NCI-H1105 treated with DMSO at 0.1 percent for 48 hours (cell line): ENCODE measurements at places on chromosomes 7 and 10.

DNA sequence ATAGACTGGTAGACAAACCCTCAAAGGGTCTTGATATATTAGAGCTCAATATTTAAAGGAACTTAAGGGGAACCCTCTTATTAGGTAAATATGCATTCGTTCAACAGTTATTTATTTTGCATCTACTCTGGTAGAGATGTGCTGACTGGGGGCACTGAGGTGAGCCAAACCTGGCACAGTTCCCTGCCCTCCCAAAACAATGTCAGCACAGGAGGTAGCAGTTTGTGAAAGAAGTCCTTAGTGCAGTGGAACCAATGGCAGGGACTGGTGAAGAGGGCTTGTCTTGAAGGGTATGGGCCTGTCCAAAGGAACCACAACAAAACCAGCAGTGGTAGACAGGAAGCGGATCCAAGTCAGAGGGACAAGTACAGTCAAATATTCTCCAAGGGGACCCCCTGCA is 32.6 kb upstream of the GPAM start:
- DNase-seq: no peak

DNA sequence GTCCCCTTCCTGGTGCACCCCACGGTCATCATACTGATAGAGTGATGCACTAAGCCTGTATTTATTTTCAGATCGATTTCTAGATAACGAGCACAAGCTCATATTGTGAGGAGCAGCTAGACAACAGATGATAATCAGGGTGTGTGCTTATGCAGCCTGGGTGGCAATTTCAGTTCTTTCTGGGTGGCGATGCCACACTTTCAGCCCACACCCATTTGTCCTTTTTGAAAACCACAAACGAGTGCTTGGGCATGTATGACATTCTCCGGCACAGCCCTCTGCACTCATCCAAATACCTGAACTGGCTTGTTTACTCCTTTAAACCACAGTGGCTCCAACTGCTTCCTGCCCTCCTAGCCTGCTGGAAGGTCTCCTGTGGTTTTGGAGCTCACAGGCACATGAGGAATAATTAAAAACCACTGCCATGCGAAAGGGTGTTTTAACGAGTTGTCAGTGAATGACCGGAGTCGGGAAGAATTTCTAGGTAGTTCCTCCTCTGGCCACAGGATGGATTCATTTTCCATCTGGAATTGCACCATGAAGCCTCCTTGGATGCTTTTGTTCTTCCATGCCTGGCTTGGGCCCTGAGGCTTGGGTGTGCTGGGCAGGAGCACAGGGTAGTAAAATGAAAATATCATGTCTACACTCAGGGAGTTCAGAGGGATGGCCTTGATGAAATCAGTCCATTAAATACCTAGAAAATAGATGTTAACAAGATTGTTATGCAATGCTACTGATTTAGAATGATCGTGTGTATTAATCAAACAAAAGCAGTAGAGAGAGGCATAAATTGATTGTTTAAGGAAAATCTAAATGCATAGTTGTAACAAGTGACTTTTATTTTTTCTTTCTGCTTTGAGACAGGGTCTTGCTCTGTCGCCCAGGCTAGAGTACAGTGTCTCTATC is 52.4 kb upstream of the ITGB1 start:
- no peak for DNase-seq

DNA sequence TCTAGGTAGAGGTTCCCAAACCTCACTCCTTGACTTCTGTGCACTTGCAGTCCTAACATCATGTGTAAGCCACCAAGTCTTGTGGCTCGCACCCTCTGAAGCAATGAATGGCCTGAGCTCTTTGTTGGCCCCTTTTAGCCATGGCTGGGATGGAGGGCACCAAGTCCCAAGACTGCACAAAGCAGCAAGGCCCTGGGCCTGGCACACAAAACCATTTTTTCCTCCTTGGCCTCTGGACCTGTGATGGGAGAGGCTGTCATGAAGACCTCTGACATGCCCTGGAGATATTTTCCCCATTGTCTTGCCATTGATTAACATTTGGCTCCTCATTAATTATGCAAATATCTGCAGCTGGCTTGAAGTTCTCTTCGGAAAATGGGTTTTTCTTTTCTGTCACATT is 60.3 kb upstream of the MALRD1 start:
- no peak for DNase-seq

DNA sequence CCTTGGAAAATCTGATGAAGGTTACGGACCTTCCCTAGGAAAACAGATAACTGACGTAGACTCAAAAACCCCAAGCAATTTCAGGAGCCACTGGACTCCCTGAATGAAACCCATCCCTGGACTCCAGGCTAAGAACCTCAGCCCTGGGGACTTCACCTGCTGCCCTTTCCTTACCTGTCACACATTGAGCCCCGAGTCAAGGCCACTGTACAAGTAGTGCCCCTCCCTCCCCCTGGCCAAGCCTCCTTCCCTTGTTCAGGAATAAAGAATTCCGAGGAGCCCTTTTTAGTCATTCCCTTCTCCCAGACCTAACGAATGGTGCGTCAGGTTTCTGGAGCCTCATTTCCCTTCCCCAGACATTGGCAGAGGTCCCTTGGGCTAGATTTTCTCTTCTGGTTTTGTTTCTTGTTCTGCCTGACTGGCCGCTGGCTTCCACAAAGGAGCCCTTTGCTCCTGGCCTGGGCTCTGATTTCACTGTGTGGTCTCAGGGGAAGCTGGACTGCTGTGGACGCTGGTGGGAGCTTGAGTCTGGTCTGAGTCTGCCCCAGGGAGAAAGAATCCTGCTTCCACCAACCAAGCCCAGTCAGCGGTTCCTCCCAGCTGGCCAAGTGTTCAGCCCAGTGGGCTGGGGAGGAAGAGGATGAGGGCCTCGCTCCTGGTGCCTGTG is 31.7 kb downstream of the ZNF775 start:
- no peak for DNase-seq

DNA sequence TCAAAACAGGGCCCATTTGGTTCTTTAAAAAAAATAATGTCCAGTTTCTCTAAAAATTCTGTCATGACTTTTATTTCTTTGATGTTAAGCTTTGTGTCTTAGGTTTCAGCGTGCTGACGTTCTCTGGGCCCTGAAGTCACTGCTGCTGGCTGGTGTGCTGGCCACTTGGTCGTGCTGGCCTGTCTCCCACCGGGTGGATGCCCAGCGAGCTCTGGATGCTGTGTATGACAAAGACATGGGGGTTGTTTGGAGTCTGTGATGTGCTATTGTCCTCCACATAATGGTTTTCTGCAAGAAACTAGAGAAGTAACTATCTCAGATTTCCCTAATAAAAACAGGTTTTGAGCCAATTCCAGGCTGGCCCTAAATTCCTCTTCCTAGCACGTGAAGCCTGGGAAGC is 9.5 kb upstream of the IDI2 start:
- no peak for DNase-seq

DNA sequence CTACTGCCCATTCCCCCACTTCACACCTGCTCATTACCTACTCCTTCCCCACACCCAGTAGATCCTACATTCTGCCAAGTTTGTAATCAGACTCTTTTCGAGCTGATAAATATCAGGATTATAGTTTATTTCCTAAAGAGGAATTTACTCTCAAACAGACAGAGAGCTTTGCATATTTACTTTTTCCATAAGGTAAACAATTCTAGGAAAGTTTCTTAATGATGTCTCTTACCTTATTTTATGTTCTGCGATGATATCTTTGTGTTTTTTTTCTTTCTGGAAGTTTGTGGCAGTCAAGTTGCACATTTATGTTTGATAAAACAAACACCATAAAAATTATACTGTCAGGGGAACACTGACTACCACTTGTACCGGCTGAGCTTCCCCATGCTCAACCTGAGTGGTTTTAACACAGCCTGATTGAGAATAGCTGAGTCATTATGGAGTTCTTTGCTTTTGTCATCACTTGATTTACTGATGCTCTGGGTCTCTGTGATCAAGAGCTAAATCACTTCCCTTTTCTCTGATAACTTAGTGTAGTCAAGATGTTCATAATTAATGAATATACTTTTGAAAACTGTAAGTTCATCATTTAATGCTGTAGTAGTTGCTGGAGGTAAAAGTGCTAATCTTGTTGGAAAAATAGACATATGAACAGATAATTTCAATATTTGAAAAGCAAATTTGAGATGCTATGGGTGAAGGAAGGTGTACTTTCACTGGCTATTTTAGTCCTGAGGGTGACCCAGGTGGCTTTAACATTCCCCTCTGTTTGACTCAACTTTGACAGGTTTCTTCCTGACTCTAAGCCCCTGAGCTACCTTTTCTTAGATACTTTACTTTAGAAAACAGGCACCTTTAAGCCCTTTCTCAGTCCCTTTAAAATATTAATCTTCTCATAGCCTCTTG is 1034.5 kb upstream of the LRRTM3 start:
- peak; percentile 27 for DNase-seq

GRCh38 chr7:151699147-151699927 is 177.6 kb downstream of the PRKAG2 start:
- DNase-seq: no peak
